ENCODE measurements at places on chromosomes 3 and 15.

GRCh38 chr15:93583968-93584367 lies 495.0 kb upstream of the RGMA start:
- no peak for DNase-seq

- peak; percentile 68 for DNase-seq
These were observed 624 bp downstream of the AKAP13 start for GRCh38 chr15:85380812-85381642.

DNA sequence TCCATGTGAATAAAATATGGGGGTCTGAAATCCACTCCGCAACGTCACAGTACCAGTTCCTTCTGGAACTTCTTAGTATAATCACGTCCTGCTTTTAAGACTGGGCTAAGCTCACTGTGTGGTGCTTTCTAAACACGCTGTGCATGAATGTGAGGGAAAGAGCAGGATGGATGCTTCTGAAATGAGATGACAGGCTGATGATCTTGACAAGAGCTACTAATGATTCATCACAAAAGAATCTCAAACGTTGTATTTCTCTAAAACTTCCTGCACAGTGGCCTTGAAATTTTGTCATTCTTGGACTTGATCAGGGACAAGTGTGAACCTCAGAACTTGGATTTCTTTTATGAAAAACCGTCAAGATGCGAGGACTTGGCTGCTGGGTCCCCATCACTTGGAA lies 221.4 kb downstream of the CADPS start:
- DNase-seq, result no peak

GRCh38 chr15:50633653-50634052 lies 52.9 kb downstream of the TRPM7 start:
- DNase-seq, result no peak

GRCh38 chr15:70762469-70763119 lies 764 bp downstream of the UACA start:
- DNase-seq, result no peak

GRCh38 chr3:157078131-157078810 lies 81.7 kb downstream of the CCNL1 start:
- no peak for DNase-seq

- DNase-seq, result no peak
These were observed 129.9 kb upstream of the TGFBR2 start for GRCh38 chr3:30476368-30477084.

- DNase-seq, result no peak
These were observed 28.1 kb downstream of the CPNE4 start for GRCh38 chr3:132006605-132007204.

DNA sequence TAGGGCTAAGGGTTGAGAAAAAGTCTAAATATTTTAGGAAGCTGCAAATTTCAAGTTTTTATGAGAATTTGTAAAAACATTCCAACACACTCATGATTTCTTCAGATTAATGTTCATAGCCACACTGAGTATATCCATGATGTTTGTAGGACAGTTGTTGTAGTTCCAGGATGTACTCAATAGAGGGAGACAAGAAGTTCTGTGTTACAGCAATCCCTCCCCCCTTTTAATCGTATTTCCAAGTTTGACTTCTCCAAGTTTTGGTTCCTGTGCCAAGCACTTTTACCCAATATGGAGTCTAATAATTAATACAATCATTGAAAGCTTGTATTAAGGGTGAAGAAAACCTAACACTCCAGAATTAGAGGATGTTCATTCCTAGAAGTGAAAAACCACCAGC lies 143.4 kb downstream of the FEZF2 start:
- DNase-seq, result no peak

GRCh38 chr3:162865466-162865865 lies 1368.9 kb downstream of the OTOL1 start:
- DNase-seq, result no peak

- DNase-seq, result no peak
These were observed 96.9 kb downstream of the RORA start for GRCh38 chr15:61132211-61132610.

GRCh38 chr15:25950014-25950413 lies 86.9 kb upstream of the ATP10A start:
- DNase-seq, result no peak

GRCh38 chr3:60169755-60170154 lies 1081.5 kb downstream of the FHIT start:
- no peak for DNase-seq

DNA sequence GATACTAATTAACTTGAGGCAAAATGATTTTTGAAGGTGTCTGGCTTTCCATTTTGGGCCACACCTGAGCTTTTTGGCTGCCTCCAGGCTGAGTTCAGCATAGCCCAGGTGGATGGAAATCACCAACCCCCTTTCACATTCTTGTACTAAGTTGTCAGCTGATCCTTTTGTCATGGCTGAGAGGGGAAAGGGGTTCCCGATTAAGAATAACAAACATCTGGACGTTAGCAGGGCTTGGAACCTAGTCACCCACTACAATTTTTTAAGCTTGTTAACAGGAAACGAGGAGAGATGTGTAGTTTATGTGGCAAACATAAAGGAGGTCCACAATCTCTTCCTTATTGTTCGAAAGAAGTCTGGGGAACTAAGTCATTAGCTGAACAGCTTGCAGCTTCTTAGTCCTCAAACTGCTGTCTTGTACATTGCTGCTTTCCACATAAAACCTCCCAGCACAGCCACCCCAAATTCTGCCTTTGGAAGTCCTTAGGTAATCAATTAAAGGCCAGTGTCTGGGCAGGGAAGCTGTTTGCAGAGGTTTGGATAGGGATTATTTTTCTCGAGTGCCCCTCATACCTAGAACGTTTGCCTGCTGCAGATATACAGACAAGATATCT lies 5.0 kb downstream of the NR2F2 start:
- no peak for DNase-seq

GRCh38 chr3:156769721-156770654 lies 56.2 kb upstream of the LEKR1 start:
- DNase-seq, result no peak

DNA sequence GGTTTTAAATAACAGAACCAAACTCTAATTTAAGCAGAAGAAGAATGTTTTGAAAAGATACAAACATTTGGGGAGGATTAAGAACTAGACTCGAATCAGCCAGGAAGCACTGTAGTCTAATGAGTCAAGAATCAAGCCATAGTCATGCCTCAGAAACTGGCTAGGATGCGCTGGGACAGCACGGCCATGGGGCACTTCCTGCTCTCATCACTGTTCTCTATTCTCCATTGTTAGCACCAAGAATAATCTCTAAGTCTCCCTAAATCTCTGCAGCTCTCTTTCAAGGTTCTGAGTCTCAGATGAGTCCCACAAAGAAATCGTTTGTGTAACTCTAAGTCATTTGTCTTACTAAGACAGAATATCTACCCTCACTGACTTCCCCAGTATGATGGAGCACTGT lies 399.0 kb upstream of the KCNMB2 start:
- no peak for DNase-seq

DNA sequence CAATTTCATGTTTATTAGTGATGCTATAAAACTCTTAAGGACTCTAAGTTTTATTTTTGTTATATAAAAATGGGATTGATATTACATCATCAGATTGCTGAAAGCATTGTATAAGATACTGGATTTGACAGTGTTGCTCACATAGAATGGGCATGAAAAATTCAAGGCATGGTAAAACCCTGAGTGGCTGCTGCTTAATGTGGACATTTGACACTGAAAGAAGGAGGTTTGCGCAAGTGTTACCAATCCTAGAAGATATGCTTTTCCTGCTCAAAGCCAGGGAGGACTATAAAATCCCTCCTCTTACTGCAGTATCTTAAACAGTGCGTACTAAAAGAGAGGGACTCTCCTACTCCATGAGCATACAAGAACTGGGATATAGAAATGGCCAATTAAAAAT lies 65.8 kb upstream of the PTX3 start:
- DNase-seq, result no peak

DNA sequence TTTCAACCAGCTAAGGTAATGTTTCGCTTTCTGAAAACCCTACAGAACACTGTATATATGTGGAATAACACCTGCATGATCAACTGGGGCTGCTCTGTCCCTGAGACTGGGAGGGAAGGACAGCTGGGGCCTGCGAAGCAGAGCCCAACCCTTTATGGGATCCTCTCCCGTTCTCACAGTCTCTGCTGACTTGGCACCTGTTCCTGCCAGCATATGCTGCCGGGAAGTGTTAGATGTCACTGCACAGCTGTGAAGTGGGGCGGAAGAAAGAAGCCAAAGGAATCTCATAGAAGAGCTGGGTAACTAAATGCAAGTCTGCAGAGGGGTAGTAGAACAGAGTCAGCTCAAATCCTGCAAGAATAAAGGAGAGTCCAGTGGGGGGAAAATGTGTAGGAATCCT lies 29.6 kb downstream of the LRRC3B start:
- no peak for DNase-seq

DNA sequence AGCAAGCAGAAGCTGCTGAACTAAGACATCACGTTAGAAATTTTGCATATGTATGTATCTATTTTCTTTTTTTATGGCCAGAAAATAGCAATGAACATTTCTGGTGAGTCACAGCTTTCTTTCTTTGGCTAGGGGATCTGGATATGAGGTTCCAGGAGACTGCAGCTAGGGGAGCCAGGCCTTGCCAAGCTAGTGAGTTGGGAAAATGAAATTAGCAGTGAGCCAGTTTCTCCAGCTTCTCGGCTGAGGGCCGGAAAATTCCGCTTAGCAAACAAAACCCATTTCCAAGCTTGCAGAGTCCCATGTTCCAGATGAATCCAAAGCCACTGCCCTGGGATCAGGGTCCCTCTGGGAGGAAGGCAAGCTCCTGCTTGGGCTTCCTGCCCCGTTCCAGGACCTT lies 137.6 kb downstream of the SRGAP3 start:
- no peak for DNase-seq

- peak; percentile 58 for DNase-seq
These were observed 11.2 kb downstream of the TNFSF10 start for GRCh38 chr3:172511783-172512762.

- DNase-seq, result no peak
These were observed 128.7 kb downstream of the SCAPER start for GRCh38 chr15:76776480-76776879.

DNA sequence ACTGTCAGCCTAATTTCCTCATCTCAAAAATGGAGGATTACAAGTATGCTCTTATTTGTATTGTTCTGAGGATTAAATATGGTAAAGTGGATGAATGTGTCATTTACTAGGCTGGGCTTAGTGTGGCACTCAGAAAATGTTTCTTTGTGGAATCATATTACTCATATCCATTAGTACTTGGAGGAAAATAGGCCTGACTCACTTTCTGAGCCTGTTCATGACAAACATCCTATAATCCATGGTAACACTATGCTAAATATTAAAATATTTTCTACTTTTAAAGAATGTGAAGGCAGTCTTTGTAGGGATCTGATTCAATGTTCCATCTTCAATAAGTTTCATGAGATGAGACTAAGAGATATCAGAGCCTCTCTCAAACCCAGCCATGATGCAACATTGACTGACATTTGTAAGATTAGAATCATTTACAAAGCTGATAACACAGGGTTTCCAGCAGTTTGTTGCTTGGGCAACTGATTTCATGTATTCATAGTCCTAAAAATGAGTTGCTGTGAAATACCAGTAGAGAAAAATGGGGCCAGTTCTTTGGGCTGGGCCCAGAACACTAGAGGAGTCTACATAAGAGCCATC lies 1048.5 kb downstream of the NTRK3 start:
- DNase-seq, result no peak

DNA sequence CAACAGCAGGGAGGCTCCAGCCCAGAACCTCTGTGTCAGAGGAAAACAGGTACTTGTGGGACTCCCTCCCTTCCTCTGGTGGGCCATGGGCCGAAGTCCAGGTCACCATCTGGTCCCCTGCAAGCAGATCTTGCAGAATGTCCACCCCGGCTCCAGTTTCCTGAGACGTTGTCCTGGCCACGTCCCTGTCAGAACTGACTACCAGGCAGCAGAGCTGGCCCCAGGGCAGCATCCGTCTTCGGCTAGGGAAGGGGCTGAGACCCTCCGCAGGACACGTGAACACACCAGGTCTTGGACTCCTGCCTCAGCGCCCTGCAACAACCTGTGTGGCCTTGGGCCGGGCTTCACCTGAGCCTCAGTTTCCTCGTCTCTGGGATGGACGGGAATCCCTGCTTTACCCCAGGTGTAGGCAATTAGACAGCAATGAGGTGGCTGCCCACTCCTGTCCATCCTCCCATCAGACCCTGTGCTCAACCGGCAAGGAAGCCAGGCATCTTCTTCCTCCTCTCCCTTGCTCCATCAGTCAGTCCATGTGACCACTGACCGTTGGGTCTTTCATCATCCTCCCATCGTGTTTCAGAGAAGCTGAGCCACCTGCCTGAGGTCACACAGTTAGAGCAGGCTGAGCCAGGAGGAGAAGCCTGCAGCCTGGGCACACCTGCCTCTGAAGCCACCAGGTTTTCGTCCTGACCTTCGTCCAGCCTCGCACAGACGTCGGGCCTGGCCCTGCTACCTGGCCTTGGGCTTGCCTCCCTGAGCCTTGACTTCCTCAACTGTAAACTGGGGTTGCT lies 8.9 kb upstream of the PRKCD start:
- DNase-seq, result no peak

GRCh38 chr3:36558961-36559360 lies 178.7 kb downstream of the STAC start:
- DNase-seq, result no peak

- DNase-seq, result no peak
These were observed 49.1 kb upstream of the CSPG4 start for GRCh38 chr15:75761446-75762356.

DNA sequence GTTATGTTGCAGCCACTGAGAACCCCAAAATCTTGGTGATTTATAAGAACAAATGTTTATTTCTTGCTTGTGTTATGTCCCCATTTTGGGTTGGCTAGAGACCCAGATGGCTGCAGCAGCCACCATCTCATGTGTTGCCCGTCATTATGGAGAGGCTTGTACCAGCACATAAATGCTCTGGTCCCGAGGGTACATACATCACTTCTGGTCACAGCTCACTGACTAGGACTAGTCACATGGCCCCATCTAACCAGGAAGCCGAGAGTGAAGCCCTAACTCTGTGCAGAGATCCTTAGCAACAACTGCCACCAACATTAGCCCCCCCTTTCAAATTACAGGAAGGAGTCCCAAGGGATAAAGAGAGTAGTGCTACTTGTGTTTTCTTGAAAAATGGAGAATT lies 25.5 kb upstream of the HACD2 start:
- DNase-seq, result no peak

GRCh38 chr3:107208100-107208499 lies 169.1 kb upstream of the CCDC54 start:
- no peak for DNase-seq

DNA sequence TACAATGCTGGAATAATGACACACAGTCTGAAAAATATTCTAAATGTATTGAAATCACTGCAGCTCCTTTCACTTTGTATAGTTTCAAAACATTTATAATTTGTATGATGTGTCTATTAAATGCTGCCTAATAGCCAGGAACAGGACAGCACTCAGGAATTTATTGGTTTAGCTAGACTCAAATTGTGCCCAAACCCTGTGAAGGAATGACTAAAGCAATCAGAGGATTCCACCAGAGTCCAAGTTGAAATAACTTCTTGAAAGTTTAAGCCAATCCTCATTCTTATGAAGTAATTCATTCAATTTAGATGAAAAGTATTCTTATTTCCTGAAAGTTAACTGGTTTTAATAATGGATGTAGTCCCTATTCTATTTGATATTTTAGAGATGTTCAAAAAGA lies 267.0 kb downstream of the ZMAT3 start:
- no peak for DNase-seq
